AG09309 (cell line): ENCODE measurements at places on chromosomes 13 and 19.

GRCh38 chr13:52455677-52456041, 381 bp downstream of the CKAP2 start:
- no peak for DNase-seq

- no peak for DNase-seq
Observed at GRCh38 chr13:47168066-47168465, 271.2 kb upstream of the HTR2A start.

DNA sequence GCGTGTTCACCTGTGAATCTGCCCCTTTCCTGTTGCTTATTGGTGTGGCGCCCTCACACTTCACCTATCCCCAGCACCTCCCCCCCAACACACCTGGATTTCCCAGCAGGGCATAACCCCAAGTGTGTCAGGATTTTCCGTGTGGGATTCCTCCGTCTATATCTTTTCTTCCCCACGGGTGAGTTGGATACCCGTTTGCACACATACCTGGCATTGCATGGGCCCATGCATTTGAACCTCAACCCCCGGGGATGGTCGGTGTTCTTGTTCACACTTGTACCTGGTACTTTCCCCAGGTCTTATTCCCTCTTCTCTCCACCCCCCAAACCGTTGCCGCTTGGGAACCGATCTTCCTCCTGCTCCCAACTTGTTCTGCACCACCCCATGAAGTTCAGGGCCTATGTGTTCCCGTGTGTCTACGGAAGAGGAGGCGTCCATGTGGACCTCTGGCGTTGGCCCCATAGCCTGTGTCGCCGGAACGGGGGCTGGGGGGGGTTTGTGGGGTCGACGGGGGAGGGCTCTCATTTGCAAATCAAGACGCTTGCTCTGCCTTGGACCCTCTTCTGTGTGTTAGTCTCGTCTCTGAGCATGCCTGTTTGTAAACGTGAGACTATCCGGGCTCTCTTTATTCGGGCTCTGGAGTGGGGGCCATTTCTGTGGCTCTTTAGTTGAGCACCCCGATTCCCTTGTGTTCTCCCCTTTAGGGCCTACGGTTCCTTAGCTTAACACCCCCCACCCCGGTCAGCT, 1.7 kb downstream of the PRR12 start:
- no peak for DNase-seq

DNA sequence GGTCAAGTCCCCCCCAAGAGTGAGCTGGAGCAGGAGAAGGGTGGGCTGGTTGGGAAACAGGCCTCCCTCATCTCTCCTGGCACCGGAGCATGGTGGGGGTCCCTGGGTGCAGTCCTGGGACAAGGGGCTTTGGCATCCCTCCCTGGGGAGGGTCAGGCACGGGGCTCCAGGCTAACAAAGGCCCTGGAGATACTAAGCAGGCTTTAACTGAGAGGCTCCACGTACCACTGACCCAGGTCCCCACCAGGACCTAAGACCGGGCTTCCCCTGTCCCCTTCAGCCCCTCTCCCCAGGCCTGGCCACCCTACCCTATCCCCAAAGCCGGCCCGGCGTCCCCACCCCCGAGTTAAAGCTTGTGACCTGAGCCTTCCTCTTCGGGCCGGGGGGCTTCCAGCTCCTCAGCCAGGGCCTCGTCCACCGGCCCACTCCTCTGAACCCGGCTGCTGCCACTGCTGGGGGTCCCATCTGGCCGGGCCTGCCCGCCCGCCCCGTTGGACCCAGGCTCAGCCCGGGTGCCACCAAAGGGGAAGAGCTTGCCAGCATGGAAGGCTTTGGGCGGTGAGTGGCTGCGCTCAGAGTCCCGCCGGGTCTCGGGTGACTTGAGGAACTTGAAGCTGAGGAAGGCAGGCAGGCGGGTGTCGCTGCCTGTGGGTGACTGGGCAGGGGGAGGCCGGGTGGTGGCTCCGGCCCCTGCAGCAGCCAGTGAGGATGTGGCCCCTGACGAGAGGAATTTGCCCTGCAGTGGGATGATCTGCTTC, 10.1 kb downstream of the ANO8 start:
- DNase-seq, result no peak
